NCI-H1930 (cell line): ENCODE measurements at places on chromosomes 13 and 19.

- no peak for DNase-seq
Measured at GRCh38 chr19:18401580-18402112, 4.2 kb upstream of the LRRC25 start.

GRCh38 chr13:102191951-102192502 lies 209.8 kb downstream of the FGF14 start:
- no peak for DNase-seq

- no peak for DNase-seq
Measured at GRCh38 chr13:29922896-29923295, 72.5 kb upstream of the UBL3 start.

- DNase-seq, result no peak
Measured at GRCh38 chr13:97881556-97881955, 71.9 kb upstream of the IPO5 start.

DNA sequence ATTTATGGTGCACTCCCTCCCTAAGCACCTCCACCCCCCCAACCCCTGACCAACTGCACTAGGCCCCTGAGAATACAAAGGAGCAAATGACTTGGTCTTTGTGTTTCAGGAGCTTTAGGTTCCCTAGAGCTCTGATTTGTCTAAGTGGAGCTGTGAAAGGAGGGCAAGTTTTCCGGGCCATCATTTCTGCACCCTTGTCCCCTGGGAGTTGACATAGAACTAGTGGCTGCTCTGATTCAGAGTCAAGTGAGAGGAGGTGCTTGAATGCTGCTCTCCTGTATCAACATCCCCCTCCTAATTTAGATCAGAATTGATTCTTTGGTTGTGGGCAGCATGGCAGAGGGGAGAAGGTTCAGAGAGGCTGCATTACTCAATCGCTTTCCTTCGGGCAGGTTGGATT lies 391.6 kb downstream of the KCNRG start:
- no peak for DNase-seq

GRCh38 chr13:95195146-95195545 lies 106.1 kb downstream of the ABCC4 start:
- no peak for DNase-seq

- DNase-seq, result no peak
Measured at GRCh38 chr19:29962793-29963192, 20.8 kb downstream of the URI1 start.

DNA sequence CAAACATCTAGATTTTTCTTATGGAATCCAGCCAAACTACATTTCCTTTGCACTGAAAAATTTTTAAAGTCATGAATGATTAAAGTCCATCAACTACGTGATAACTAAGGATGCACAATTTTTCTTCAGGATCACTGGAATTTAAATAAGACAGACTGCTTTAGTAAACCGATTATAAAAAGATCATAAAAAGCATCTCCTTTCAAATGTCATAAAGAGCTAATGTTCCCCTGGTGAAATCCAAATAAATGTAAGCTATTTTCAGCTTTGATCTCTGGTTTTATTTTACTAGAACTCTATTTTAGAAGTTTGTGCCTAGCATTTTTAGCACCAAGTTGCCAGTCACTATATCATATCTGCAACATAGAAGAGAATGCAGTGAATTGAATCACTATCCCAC lies 460.8 kb downstream of the RFC3 start:
- no peak for DNase-seq

- no peak for DNase-seq
Measured at GRCh38 chr13:51549050-51549449, 35.2 kb upstream of the WDFY2 start.

- DNase-seq, result no peak
Measured at GRCh38 chr19:17135001-17135853, 59.6 kb downstream of the MYO9B start.

GRCh38 chr19:44278181-44278690 lies 18.6 kb downstream of the ZNF233 start:
- no peak for DNase-seq

DNA sequence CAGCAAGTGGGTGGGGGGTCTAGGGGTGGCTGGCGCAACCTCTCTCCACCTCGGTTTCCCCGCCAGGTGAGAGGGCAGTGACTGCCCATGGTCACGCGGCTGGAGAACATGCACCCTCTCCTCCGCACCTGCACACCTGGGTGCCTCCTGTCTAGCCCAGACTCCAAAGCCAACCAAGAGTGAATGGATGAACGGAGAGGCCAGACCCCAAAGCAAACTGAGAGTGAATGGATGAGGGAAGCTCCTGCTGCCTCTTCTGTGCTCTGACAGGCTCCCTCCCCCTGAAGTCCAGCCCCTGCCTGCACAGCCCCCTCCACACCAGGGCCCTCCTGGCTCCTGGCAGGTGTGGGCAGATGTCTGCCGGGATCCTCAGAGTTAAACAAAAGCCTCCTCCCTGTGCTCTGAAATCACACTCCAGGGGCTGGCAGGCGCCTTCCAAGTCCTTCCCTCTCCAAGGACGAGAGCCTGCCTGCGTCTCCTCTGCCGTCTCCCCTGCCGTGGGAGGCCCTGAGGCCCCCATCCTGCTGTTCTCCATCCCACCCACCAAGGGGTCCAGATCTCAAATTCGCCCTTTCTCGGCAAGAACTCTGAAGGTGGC lies 2.2 kb downstream of the SBNO2 start:
- DNase-seq, result no peak

- DNase-seq, result no peak
Measured at GRCh38 chr13:91922969-91923592, 524.7 kb downstream of the GPC5 start.

DNA sequence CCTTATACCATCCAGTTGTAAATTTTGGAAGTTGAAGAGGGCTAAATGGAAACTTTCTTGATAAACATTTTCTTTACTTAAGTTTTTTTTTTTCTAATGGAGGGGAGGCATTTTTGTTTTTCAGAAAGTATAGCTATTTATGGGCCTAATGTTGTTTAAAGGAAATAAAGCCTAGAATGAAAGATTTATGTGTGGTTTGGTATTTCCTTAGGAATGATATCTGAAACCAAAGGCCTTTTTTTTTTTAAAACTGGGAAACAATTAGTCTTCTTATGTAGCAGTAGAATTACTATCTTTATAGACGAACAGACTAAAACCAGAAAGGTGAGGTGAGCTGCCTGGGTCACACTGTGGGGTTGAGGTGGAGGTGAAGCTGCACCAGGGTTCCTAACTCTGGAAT lies 80.1 kb downstream of the ESD start:
- no peak for DNase-seq

DNA sequence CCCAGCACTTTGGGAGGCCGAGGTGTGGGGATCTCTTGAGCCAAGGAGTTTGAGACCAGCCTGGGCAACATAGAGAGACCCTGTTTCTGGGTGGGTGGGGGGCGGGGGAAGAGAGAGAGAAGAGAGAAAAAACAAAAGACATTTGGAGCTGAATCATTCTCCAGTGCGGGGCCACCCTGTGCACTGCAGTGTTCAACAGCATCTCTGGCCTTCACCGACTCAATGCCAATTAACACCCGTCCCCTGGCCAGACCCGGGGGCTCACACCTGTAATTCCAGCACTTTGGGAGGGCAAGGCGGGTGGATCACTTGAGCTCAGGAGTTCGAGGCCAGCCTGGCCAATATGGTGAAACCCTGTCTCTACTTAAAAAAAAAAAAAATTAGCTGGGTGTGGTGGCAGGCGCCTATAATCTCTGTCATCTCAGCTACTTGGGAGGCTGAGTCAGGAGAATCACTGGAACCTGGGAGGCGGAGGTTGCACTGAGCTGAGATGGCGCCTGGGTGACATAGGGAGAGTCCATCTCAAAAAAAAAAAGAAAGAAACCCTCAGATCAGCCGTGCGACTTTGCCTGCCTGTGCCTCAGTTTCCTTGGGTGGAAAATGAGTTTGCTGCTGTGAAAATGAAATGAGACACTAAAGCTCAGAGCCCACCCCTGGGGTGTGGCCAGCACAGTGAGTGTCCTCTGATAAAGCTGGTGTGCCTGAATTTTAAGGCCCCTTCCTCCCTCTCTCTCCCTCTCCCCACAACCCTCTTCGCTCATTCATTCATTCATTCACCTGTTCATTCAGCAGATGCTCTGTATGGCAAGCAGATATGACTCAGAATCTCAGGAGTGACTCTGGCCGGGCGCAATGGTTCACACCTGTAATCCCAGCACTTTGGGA lies 6.4 kb downstream of the KLF2 start:
- DNase-seq, result no peak

DNA sequence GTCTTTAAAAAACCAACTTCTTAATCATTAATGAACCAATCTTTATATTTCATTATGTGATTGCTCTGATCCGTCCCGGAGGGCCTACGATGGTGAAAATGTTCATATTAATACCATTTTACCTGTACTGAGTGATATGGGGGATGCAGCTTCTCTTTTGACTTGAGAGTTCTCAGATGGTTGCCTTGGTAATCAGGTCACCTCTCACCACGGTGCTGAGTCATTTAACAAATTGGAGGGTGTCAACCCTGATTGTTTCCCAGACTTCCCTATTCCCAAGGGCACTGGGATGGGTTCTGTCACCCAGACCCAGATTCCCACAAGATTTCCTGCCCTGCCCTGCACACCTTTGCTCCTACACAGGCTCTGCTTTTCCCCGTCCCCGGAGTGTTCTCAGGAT lies 128.5 kb upstream of the TMTC4 start:
- no peak for DNase-seq

DNA sequence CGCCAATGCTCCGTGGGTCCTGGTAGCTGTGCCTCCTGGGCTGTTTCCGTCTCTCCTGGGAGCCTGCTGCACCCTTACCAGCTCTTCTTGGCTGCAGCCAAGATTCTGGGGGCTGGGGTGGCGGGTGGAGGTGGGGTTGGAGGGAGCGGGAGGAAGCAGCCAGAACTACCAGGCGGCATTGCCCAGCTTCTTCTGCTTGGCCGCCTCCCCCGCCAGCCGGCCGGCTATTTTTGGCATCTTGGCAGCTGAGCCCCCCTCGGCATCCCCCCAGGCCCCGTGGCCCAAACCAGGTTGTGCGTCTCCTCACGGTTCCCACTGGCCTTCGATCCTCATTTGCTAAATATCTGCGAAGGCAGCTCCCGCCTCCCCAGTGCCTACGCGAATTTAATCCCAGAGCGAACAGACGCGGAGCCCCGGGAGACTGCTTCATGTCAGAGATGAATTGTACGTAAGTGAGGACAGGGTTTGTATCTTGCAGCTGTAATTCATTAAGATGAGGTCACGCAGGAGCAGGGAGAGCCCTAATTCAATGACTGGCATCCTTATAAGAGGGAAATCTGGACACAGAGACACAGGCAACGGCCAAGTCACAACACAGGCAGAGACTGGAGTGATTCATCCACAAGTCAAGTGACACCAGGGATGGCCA lies 12.8 kb upstream of the PEAK3 start:
- DNase-seq, result no peak

DNA sequence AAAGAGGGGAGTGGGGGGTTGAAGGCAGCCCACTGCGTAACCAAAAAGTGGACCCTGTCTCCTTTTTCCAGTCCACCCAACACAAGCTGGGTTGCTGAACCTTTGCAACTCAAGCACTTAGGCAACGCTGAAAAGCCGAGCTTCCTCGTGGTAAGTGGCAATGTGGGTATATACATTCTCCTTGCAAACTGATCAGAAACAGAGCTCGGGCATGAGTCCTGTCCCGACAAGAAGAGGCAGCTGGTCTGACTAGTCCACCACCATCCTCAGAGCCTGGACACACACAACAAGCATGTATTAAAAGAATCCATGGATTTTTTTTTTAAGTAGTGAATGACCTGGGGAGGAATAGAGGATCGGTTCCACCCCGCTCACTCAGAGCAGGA lies 240.6 kb upstream of the ZNF507 start:
- DNase-seq, result no peak

DNA sequence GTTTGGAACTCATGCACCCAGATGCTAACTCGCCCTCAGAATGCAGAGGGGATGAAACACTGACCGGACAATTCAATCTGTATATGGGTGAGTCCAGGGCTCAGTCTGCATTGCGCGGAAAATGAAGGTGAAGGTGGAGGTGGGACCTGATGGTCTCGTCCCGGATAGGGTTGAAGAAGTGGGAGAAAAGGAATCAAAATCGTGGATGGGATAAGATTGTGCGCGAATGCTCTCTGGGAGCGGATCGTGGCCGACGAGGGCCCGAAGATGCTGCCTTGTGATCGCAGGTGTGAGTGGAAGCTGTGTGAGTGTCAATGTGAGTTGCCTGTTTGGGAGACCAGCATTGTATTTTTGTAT lies 594 bp upstream of the ZNF850 start:
- no peak for DNase-seq

DNA sequence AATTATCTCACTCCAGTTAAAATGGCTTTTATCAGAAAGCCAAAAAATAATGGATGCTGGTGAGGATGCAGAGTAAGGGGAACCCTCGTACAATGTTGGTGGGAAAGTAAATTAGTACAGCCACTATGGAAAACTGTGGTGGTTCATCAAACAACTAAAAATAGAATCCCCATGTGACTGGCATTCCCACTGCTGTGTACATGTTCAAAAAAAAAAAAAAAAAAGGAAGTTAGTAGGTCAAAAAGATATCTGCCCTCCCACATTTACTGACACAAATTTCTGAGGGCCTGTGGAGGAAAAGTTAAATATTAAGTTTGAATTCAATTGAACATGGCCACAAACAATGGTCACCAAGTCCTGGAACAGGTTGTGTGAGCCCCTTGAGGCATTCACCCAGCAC lies 9.8 kb upstream of the ZSCAN5A start:
- no peak for DNase-seq

GRCh38 chr19:47587295-47587694 lies 14.3 kb upstream of the ZNF541 start:
- DNase-seq, result no peak

GRCh38 chr19:47303966-47304365 lies 5.7 kb upstream of the C5AR1 start:
- no peak for DNase-seq

GRCh38 chr13:112938680-112939079 lies 30.3 kb upstream of the MCF2L start:
- DNase-seq, result no peak

- DNase-seq, result no peak
Measured at GRCh38 chr13:97307118-97307881, 85.2 kb downstream of the MBNL2 start.

GRCh38 chr13:31794452-31794851 lies 55.1 kb downstream of the RXFP2 start:
- DNase-seq, result no peak

DNA sequence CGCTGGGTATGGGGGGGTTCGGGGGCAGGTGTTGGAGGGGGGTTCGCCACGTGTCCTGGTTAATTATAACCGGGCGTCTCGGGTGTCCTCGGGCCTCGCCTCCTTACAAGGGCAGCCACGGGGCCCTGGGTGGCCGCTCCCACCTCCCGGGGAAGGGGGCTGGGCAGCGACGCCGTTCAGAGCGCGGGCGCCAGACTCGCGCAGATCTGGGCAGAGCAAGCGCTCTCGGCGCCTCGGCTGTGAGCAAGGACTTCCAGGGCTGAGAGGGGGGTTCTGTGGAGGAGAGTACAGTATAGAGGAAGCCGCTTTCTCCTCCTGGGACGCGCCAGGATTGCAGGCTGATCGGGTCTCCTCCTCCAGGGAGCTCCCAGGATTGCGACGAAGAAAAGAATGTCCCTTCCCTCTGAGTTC lies 1.0 kb upstream of the CKM start:
- DNase-seq, result no peak

- no peak for DNase-seq
Measured at GRCh38 chr13:52344108-52344507, 61.9 kb downstream of the THSD1 start.
